ENCODE measurements at places on chromosomes 13 and 19. TPM values are rescaled to one million over a fixed set of nuclear protein-coding genes. Genes with fewer than 3 reads are reported as not detected.

The ZNF543 gene
- total RNA-seq, result 9.0 TPM

The SYT3 gene
- total RNA-seq, result 17.3 TPM

- DNase-seq, result no peak
Measured at GRCh38 chr13:79282976-79283375, 123.1 kb downstream of the RBM26 start.

GRCh38 chr13:33285420-33286124 is at the start of gene STARD13:
Gene STARD13, minus strand, starts transcription at chr13:33285755. Its CDS starts 117 bp downstream, at chr13:33285638.
- peak; percentile 89 for DNase-seq

DNA sequence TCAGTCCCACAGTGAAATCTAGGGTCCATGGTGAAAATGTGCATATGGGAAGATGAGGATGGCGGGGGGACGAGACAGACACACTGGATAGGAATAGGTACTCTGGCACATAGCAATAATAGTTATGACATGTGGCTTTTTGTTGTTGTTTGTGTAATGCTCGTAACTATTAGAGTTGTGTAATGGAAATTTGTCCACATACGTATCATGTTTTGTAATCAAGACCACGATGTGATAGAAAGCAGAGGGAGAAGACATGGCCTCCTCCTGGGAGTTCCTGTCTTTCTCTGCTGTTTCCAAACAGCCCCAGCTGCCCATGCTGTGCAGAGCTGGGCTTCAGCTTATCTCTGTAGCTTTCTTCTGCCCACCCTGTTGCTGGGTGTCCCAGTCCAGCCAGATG is 185.3 kb upstream of the TMTC4 start:
- DNase-seq, result no peak

GRCh38 chr13:36918246-36919131 is 1.5 kb downstream of the SMAD9 start:
- no peak for DNase-seq

DNA sequence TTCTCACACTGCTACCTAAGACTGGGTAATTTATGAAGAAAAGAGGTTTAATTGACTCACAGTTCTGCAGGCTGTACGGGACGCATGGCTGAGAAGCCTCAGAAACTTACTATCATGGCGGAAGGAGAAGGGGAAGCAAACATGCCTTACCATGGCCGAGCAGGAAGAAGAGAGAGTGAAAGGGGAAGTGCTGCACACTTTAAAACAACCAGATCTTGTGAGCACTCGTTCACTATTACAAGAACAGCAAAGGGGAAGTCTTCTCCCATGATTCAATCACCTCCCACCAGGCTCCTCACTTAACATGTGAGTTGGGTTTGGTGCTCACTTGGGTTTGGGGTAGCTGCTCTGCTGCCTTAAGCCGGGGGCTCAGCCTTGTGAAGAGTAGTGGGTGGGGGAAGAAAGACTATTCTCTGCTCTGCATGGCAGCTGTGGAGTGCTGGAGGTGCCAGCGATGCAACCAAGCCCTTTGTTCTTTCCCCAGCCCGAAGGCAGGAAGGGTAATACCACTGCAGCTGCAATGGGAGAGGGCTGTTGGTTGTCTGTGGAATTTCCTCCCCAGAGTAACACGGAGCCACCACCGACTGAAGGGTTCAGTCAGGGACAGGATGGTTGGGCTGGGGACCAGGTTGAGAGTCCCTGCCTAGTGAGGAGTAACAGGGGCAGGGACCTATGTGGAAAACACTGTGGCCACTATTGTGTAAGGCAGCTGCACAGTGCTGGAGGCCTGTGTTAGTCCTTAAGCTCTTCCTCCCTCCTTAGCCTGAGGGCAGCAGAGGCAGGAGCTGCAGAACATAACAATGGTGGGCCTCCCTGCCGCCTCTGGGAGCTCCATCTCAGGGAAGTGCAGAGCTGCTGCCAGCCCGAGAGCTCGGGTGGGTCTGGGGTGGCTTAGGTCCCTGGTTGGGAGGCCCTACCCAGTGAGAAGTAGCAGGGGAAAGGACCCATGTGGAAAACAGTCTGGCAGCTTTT is 1262.5 kb downstream of the EFNB2 start:
- no peak for DNase-seq

The RXFP2 gene
- total RNA-seq, result not detected

- no peak for DNase-seq
Measured at GRCh38 chr19:7159105-7159933, 89.8 kb downstream of the ZNF557 start.

GRCh38 chr19:17090583-17090982 is 15.0 kb downstream of the MYO9B start:
- DNase-seq, result no peak

DNA sequence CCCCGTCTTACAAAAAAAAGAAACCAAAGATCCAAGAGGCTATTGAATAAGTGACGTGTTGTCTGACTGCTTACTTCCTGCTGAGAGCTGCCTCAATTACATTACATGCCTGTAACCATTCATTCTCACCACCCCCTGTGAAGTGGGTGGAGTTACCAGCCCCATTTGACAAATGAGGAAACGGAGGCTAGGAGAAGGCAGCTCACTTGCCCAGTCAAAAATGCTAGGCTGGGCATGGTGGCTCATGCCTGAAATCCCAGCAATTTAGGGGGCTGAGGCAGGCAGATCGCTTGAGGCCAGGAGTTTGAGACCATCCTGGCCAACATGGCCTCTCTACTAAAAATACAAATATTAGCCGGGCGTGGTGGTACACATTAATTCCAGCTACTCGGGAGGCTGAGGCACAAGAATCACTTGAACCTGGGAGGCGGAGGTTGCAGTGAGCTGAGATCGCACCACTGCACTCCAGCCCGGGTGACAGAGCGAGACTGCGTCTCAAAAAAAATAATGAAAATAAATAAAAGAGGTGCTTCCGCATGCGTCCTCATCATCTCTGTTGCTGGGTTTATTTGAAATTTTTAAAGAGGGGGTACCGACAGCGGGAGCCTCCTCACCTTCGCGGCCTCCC is 499 bp downstream of the LSM7 start:
- peak; percentile 57 for DNase-seq

- no peak for DNase-seq
Measured at GRCh38 chr13:75312884-75313520, 169.0 kb downstream of the TBC1D4 start.

The CD70 gene
- total RNA-seq, result 0.84 TPM

The SULT2B1 gene
- total RNA-seq, result 0.99 TPM

The MBD3L3 gene
- not detected for total RNA-seq

The QPCTL gene
- total RNA-seq, result 25.2 TPM

GRCh38 chr13:23081901-23082300 is 98.9 kb upstream of the SGCG start:
- no peak for DNase-seq

DNA sequence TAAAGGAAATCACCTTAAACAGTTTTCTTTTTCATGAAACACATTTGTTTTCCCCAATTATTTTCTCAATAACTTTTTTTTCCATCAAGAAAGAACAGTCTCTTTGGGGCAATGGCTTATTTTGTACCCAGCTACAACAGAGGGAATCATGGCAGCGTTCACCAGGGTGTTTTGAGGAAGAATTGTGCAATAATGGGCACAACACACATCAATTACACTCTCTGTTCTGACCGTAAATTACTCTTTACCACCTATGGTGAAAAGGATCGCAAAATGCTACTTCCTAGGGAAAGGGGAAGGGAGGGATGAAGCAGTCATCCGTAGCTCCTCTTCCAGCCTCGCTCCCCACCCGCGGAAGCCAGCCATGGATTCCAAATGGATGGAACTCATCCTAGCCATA is 38.6 kb downstream of the TMTC4 start:
- no peak for DNase-seq

DNA sequence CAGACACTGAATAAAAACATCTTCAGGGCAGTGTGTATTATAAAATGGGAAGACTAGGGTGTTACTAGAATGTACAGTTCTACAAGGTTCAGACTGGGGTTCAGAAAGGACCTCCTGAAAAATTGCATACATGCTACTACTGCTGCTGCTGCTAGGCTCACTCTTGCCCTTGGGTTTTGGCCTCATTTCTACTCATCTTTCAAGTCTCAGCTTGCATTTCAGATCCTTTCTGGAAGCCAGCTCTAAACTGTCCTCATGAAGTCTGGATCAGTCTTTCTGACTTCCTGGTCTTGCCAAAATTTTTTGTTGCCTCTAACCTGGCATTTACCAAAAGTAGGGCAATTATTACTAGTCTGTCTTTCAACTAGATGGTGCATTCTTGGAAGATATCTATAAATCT is 393.3 kb downstream of the DIAPH3 start:
- DNase-seq, result no peak

The SIGLEC7 gene
- not detected for total RNA-seq

- DNase-seq, result peak; percentile 80
Measured at GRCh38 chr13:35826626-35827254, 304.4 kb downstream of the DCLK1 start.

DNA sequence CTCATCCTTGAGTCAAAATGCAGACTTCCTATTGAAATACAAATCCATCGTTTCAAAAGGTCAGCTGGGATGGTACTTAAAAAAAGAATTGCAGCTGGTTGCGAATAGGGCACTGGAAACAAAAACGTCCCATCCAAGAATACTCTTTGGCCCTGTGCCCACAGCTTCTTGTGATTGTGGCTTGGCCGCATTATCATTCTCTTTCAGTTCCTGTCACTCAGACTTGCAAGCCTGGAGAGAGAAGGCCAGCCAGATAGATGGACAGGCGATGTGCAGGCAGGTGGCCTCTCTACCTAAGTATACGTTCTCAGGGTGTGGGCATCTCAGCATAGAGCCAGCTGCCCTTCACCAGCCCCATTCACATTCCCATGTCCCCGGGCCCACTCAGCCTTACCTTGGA is 208.5 kb upstream of the ZNF536 start:
- no peak for DNase-seq

DNA sequence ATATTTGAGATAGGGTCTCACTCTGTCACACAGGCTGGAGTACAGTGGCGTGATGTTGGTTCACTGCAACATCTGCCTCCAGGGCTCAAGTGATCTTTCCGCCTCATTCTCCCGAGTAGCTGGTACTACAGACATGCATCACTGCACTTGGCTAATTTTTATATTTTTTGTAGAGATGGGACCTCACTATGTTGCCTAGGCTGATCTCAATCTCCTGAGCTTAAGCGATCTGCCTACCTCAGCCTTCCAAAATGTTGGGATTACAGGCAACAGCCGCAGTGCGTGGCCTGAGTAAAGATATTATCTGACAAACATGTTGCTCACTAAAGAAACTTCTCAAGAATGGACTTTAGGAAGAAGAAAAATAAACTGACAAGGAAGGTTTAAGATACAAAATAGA is 125.4 kb upstream of the ABCC4 start:
- DNase-seq, result no peak

DNA sequence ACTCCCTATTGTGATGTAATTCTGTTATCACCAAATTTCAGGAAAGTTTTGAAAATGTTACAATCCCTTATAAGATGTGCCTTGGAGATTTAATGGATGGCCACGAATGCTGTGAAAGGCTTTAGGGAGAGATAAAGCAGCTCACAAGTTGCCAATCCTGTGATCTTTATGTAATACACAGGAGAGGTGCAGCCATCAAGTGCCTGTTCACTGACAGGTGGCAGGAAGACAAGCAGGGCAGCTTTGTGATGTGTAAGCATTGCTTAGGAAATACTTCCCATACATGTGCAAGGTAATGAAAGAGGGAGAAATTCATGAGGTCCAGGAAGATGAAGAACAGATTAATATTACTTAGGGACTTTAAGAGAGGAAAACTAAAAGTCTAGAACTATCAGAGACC is 628.8 kb downstream of the SLITRK6 start:
- no peak for DNase-seq

DNA sequence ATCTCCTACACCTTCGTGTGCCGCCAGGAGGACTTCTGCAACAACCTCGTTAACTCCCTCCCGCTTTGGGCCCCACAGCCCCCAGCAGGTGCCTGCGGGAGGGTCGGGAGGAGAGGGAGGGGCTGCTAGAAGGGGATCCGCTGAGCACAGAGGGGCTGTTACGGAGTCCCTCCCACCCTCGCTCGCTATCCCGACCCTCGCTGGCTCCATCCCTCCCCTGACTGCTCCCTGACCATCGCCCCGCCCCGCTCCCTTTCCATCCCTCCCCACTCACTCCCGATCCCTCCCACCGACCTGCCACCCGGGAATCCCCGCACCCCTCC is 780 bp downstream of the CD177 start:
- peak; percentile 83 for DNase-seq

DNA sequence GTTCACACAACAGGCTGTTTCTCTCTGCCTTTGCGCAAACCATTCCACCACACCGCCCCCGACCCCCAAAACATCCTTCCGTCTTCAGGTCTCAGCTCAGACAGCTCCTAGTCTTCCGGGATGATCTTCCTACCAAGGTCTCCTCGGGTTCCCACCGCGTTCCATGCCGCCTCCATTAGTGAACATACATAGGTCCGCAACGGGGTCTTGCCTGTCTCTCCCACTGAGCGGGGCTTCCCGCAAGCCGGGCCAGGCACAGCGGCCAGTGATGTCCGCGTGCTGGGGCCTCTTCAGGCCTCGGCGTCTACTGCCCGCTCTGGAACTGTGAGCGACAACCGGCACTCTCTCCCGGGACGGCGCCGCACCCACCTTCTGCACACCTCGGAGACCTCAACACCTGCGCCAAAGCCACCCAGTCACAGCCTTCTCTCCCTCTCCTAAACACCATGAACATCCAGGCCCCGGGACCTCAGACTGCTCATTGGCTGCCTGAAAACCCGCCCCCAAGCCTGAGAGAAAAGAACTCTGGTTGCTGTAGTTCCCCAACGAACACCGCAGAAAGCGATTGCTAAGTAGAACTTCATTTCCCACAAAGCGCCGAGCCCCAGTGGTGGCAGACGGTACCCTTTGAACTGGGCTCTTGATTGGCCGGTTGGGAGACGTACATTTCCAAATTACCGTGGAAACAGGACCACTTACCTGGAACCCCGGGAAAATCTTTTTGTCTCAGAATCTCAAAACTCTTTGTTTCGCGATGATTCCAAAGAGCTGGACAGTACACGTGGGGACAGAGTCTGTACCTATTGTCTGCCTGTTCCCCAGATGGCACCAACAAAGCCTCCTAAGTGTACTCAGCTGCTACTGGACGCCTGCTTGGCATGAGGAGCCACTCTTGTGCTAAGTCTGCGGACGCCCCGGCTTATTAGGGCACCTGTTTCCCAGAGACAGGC is 9.5 kb downstream of the DYRK1B start:
- DNase-seq, result peak; percentile 86

DNA sequence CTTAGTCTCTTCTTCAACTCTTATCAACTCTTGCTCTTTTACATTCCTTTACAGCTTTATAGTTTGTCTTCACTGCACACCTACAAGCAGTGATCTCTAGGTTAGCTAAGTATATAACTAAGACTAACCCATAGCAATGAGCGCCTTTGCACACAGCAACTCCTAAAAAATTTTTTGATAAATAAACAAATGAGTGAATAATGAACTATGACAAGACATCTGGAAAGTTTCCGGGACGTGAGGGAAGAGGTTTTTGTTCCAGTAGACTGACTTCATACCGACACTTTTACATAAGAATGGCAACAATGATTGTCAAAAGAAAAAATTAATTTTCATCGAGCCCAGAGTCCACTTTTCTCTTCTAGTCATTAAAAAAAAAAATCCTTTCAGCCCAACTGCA is 98.3 kb downstream of the ELF1 start:
- no peak for DNase-seq

The SNRNP70 gene
- 231 TPM for total RNA-seq

The PRRG2 gene
- 5.7 TPM for total RNA-seq

- no peak for DNase-seq
Measured at GRCh38 chr19:18113827-18114226, 16.2 kb downstream of the MAST3 start.

- no peak for DNase-seq
Measured at GRCh38 chr19:2270157-2270422, 11.9 kb downstream of the PEAK3 start.

Measured in H1 (cell line).